ENCODE measurements at places on chromosomes 11 and 22.

- DNase-seq = no peak
Observed at GRCh38 chr11:12196308-12196707, 85.9 kb downstream of the MICAL2 start.

- DNase-seq = no peak
Observed at GRCh38 chr11:122265981-122266380, 150.0 kb upstream of the BLID start.

- no peak for DNase-seq
Observed at GRCh38 chr11:46160100-46160499, 38.8 kb upstream of the PHF21A start.

DNA sequence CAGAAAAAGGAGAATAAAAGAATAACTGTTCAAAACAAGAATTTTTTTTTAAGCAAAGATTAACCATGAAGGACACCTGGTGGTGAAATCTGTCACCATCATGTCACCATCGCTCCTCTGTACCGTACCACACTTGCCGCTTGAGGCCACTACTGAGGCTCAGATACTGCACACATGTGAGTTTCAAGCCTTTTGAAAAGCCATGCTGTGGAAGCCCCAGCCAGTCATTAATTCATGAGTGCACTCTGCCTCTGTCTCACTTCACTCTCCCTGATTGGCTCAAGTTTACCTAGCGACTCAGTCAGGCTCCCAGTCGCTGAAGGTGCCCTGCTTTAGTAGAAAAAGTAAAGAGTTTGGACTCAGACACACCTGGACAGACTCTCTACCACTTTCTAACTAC is 6.6 kb upstream of the MS4A12 start:
- peak; percentile 54 for DNase-seq

DNA sequence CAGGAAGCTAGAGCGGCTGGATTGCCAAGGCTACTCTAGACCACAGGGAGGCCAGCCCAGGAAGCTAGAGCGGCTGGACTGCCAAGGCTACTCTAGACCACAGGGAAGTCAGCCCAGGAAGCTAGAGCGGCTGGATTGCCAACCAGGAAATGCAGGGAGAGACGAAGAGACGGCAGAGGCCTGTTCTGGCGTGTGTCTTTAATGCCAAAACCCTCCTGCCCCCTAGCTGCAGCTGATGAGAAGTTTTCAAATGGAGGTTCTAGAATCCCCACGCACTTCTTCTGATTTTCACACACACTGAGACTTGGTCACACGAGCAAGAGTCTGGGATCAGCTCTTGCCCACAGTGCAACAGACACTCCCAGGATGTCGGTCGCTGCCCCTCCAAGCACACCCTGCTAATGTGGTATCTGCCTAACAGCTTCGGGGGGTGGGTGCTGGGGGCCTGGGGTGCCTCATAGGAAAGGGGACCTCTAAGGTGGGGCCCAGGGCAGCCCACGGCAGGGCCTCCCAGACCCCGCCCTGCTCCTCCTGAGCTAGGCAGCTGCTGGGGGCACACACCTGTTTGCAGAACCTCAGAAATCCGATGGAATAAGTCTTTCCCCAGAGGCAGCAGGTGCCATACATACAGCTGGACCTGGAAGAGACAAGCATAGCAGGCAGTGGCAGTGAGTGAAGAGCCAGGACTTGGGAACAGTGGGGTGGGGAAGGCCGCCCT is 28.5 kb downstream of the MAFF start:
- DNase-seq = peak; percentile 20

GRCh38 chr11:66593650-66594049 is 665 bp downstream of the CCS start:
- DNase-seq = no peak

DNA sequence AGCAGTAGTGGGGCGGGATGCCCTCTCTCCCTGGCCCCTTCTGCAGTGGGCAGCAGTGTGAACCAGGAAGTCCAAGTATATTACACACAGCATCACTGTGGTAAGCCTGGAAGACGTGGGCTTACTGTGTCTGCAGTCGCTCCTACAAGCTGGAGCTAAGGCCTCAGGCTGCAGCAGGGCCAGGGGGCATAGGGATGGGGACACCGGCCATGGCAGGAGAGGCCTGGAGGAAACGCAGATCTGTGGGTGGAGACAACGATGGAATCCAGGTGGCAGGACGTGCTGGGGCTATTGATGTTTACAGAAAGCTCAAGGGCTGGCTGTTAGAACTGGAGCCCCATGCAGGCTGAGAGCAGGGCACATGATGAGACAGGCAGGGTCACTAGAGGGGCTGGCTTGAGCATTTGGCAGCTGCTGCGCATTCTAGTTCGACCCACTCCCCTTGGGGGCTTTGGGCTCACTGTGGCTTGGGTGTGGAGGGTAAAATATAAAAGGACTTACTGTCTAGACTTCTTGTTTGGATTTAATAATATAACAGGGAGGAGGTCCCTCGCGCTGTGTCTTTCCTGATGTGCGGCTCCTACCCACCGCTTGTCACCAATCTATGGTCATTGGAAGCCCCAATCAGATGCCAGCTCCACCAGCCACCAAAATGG is 539.5 kb downstream of the TBC1D22A start:
- DNase-seq = no peak

DNA sequence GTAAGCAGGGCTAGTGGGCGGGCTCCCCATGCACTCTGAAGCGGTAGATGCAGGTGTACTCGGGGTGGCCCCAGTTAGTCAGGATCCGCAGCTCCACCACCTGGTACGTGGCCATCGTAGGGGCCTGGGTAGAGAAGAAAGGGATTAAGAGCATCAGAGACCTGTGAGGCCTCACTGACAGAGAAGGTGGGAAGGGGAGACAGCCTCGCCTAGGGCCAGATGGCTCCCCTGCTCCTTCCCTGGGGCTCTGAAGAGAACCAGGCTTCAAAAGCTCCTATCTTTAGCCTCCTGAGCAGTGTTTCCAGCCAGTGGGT is 19.6 kb downstream of the SUN2 start:
- no peak for DNase-seq

DNA sequence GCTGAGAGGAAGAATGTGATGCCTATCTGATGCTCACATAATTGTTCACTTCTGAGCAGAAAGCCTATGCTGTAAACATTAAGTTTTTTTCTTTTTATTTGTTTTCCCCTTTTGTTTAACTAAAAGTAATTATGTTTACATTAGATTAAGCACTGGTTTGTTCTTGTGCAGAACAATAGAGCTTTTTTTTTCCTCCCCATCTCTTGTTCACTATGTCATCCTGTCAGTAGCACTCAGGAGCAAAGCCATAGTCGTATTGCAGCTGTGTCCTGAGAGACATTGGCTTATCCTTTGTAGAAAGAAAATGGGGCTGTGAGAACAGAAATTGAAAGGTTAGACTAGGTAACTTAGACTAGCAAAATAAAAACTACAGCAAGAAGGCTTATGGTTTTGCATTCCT is 301.8 kb upstream of the RAG2 start:
- no peak for DNase-seq

Measured in HepG2 (cell line).